Kidney epithelial cell (primary cell): ENCODE measurements at places on chromosomes 2 and 18.

- DNase-seq, result no peak
These were observed 153.0 kb downstream of the KLHL29 start for GRCh38 chr2:23537991-23538390.

DNA sequence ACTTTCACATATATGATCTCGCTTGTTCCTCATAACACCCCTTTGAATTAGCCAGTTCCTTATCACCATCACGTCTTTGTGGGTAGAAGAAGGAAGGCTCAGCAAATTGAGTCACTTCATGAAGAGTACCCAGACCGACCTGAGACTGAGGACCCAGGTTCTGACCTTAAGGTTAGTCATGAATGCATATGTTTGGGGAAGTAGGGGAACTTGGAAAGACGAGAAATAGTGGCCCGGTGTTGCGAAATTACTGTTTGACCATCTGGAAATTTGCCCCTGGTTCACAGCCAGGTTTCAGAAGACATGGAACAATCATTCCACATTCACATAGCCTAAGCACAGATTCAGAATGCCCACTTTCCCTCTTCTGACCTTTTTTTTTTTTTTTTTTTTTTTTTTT is 59.8 kb downstream of the MEIS1 start:
- peak; percentile 12 for DNase-seq

DNA sequence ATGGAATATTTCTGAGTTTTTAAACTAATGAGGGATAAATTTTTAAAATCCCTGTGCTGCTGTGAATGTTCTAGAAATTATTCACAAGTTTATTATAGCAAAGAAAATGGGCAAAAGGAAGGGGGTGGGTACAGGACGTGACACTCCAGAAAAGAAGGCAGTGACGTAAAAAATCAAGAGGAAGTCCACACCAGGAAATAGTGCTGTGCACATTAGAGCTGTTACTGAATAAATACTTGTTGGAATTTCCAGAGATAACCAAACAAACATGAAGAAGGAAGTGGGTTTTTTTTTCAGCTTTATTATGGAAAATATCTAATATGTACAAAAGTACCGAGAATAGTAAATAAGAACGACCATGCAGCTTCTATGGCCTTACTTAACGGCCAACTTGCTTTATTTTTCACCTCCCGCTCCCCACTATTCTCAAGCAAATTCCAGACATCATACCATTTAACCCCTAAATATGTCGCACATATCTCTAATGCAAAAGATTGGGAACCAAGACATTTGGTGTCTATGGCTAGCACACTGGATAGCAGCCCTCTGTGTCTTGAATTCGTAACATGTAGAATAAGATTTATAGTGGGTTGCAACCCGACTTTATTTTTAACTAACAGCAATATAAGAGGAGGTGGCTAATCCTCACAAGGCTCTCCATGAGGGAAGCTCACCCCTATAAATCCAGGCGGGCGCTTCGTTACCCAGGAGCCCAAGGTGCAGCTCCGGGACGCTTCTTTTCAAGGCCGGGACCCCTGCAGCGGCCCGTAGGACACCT is 580 bp upstream of the NDUFV2 start:
- peak; percentile 31 for DNase-seq

GRCh38 chr18:77634494-77634893 is 384.8 kb downstream of the GALR1 start:
- DNase-seq, result no peak

GRCh38 chr2:119715409-119716283 is 36.6 kb downstream of the TMEM177 start:
- no peak for DNase-seq

DNA sequence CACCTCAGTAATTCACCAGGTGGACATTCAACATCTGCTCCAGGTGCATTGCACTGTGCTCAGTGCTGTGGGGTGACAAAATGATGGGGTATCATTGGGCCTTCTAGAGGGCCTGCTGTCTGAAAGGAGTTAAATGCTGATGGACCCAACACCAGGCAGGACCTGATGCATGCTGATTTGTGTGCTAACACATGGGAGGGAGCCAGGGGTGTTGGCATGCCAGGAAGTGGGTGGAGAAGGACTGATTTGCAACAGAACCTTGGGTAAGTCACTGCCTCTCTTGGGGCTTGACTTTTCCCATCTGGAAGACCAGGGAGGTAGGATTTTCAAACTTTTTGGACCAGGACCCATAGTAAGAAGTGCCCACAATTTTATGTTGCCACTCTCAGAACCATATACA is 57.9 kb upstream of the CXCR4 start:
- DNase-seq, result no peak
